Stimulated activated CD8-positive, alpha-beta memory T cell treated with anti-CD3 and anti-CD28 coated beads, Interleukin-4, amount 100 ng/mL, for 4 hours (primary cell): ENCODE measurements at places on chromosomes 5 and 9.

GRCh38 chr9:121667890-121668289, 16.5 kb downstream of the DAB2IP start:
- no peak for DNase-seq

GRCh38 chr5:175460126-175460525, 16.1 kb upstream of the DRD1 start:
- DNase-seq: no peak

DNA sequence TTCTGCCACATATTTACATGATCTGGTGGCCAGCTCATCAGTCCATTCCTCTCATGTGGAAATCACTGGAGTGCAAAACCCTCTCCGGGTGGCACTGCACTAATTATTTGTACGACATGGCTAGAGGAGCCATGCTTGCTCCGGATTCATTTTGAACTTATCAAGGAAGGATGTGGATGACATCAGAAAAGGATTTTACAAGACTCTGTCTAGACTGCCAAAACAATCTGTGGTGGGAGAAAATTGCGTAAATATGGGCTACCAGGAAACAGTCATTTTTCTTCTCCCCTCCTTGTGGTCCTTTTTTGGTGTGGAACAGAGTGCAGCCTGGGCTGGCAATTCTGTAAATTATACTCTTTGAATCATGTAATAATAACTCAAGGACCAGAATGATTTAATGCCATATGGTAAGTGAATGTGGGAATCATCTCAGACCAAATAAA, 123.4 kb upstream of the IFNE start:
- DNase-seq: no peak

DNA sequence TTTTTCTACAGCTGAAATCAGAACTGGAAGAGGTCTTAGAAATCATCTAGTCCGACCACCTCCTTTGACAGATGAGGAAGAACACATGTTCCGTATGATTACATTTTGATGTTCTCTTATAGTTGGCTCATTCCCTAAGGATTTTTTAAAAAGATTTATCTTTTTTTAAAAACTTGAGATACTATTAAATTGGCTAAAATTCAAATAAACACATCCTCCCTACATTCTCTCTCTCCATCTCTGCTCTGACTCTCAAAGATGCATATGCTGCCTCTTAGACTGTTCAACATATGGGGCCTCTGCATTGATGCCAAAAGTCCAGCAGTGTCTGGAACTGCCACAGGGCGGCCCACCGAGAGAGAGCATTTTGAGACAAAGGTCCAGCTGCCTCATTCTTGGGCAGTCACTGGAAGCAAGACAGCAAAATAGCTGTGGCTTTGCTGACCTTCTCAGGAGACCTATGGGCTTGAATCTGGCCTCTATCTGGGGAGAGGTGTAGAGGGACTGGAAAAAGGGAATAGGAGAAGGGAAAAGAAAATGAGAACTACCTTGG, 12.8 kb upstream of the TSSK1B start:
- DNase-seq: no peak

DNA sequence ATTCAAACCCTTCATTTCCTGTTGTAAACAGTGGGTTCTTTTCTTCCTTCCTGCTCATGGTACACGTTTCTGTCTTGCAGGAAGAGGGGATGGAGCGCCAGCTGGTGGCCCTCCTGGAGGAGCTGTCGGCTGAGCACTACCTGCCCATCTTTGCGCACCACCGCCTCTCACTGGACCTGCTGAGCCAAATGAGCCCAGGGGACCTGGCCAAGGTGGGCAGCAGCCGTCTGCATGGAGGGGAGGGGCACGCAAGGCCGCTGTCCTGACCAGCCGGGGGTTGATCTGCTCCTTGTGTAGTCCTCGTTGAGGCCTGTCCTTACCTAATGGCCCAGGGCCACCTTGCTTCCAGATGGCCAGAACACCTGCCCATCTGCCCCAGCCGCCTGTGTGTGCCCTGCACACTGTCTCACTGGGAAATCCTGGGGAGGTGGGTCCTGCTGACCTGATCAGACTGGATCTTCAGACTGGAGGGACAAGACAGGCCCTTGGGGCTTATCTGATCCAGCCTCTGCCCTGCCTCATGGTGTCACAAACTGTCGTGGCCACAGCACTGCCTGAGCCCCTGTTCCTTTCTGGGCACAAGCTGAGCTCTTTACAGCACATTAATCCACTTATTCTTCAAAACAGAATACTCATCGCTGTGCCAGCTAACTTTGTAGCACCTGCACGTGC, 44.7 kb downstream of the LRSAM1 start:
- DNase-seq: no peak

- no peak for DNase-seq
These were observed 534.7 kb downstream of the CAAP1 start for GRCh38 chr9:26357803-26358344.

- DNase-seq: no peak
These were observed 157.6 kb downstream of the ACTL7B start for GRCh38 chr9:108698231-108698630.
